ENCODE measurements at places on chromosomes 4 and X.

- DNase-seq, result no peak
Observed at GRCh38 chr4:56307423-56307822, 79.9 kb downstream of the AASDH start.

GRCh38 chr4:6352031-6352692 lies 82.5 kb downstream of the WFS1 start:
- no peak for DNase-seq

- DNase-seq, result no peak
Observed at GRCh38 chr4:14165222-14165920, 537.8 kb upstream of the BOD1L1 start.

DNA sequence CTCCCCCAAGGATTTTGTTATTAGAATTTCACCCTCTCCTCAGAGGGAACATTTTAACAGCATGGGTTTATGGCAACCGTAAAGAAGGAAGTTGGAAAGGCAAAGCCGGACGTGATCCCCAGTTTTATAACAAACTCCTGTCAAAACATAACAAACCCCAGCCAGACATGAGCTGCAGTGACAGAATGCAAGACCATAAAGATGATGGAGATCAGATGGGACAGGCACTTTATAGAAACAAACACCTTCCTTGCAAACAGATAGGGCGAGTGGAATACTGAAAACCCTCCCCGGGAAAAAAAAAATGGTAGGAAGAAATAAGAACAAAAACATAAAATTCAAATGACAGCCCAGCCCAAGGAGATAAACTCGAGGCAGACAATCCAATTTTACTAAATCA lies 281.4 kb downstream of the LDB2 start:
- no peak for DNase-seq

- no peak for DNase-seq
Observed at GRCh38 chr4:124334119-124334518, 378.4 kb downstream of the ANKRD50 start.

GRCh38 chrX:14027511-14028019 lies 2.1 kb downstream of the GEMIN8 start:
- DNase-seq, result no peak

DNA sequence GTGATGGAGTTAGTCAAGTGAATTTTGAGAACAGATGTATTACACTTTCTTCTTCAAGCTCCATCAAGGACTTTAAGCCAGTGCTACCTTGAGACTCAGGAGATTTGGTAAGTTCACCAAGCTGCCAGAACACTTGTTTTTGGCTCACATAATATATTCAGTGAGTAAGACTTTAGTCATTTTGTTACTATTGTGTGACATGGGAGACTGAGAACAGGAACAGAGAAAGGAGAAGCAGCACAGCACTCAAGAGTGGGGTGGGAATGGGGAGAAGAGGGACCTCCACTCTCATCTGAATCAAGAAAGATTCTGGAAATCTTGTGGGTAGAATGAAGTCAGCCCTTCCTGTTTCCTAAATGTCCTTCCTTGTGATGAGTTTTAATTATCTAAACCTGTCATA lies 87.3 kb upstream of the TET2 start:
- DNase-seq, result no peak

DNA sequence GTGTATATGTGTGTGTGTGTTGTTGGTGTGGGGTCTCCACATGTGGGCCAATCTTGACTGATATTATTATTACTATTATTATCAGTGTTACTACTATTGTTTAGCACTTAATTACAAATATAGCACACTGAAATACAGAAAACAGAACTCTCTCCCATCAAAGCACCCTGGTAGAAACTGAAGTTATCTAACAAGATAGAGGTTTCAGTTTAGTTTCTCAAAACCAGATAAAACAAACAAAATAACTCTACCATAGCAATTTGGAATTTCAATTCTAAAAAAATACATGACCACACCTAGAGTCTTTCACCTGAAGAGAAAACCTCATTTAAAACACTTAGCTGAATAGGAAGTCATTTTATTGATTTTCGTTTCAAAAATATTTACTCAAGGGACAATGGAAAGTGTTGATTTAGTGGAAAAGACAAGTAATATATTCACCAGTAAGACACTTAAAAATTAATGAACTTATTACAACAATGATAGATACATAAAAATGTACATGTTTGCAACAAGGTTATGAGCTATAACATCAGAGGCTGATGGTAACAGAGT lies 252.3 kb downstream of the PDHA2 start:
- DNase-seq, result no peak

DNA sequence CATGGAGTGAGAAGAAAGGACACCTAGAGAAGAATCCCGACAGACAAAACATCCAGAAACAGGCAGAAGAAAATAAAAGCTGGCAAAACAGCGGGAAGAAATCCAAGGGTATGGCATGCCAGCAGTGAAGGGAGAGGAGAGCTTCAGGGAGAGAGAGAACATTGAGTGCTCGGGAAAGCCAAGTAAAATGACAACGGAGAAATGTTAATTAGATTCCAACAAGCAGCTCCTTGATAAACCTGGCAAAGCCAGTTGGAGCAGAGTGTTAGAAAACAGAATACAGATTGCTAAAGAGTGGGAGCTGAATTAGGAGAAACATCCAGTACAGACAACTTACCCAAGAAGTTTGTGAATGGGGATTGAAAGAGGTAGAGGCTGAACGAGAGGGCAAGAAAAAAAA lies 40.4 kb upstream of the MAOA start:
- no peak for DNase-seq

GRCh38 chrX:37641859-37642258 lies 43.7 kb upstream of the XK start:
- DNase-seq, result no peak

DNA sequence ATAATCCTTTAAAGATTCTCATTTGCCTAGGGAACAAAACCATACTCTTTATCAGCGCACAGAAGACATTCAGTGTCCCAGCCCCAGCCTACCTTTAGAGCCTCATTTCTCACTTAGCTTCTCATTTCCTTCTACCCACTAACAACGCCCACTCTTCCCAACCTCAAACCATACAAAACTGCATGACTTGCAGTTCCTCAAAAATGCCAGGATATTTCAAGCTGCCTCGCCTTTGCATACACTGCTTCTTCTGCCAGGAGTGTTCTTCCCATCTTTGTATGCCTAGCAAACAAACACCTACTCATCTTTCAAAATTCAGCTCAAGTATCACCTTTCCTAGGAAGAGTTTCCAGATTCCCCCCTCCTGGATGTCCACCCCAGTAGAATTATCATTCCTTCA lies 129.9 kb upstream of the ADGRL3 start:
- no peak for DNase-seq

- DNase-seq, result no peak
Observed at GRCh38 chr4:73743795-73744194, 3.4 kb downstream of the CXCL8 start.

DNA sequence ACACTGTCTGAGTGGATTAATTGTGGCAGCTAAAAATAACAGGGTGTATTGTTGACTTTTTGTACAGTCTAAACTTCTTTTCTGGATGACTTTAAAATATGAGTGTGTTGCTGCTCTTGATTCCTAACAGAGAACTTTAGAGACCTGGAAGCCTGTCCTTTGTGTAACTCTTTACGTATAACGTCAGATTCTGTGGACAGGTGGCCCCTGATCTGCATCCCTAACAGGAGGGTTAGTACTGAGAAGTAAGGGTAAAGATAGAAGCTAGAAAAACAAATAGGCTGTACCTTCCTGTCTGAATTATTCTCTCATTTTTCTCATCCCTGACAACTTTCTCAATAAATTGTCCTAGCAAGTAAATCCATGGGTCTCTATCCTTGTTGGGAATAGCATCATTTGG lies 105.7 kb upstream of the LIMCH1 start:
- no peak for DNase-seq

- no peak for DNase-seq
Observed at GRCh38 chr4:97643179-97643578, 500.1 kb downstream of the STPG2 start.

- DNase-seq, result no peak
Observed at GRCh38 chrX:155643240-155643639, 30.5 kb upstream of the TMLHE start.

Measured in activated T-cell treated with anti-CD3 and anti-CD28 coated beads for 48 hours (primary cell).